Stimulated activated CD4-positive, alpha-beta T cell treated with anti-CD3 and anti-CD28 coated beads, Interleukin-12 subunit alpha, Interleukin-12 subunit beta, amount 100 ng/mL, for 48 hours (primary cell): ENCODE measurements at places on chromosomes 2 and 18.

GRCh38 chr2:239322416-239323086, 78.3 kb downstream of the HDAC4 start:
- no peak for DNase-seq

DNA sequence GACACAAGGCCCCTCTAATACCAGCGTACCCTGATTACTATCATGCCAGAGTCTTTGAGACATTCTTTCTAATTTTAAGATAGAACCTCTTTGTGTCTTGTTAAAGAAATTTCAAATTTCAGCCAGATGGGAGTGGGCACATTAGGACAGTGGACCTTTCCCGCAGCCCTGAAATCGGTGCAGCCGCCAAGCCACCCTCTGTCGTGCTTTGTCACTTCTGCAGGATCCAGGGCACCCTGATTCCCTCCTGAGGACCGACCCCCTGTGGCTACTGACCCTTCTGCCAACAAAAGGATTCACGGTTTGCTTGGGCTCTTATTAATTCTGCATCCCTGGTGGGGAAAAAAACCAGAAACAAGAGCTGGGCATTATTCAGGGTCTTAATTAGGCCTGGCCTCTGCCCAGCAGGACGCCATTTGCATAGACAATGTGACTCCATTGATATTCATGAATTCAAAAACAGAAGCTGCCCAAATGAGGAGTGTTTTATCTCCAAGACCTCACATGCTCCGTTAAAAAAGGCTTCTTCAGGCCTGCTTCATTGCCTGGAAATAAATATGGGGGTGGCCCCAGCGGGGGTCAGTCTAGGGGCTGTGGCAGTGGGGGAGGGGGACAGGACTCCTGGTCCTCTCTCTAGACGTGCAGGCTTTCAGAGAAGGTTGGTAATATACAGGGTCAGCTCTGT, 116.9 kb downstream of the ALPK2 start:
- DNase-seq = no peak

- DNase-seq = no peak
Observed at GRCh38 chr18:52850031-52850560, 510.1 kb downstream of the DCC start.

GRCh38 chr2:45343251-45344017, 267.6 kb downstream of the SRBD1 start:
- DNase-seq = no peak

- no peak for DNase-seq
Observed at GRCh38 chr18:76428396-76429261, 66.4 kb downstream of the ZNF516 start.

DNA sequence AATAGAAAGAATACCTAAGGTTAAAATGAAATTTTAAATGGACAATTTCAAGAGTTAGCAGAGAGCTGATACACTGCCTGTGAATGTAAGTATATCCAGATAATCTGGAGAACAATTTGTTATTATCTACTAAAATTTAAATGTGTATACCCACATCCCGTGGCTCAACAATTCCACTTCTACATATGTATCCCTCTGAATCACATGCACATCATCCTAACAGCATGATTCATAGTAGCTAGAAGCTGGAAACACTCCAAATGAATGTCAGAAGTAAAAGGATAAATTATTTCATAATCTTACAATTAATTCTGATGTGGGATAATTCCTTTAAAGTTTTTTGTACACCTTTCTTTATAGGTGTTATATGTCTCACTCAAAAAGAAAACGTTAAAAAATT, 87.9 kb downstream of the CNTNAP5 start:
- no peak for DNase-seq

DNA sequence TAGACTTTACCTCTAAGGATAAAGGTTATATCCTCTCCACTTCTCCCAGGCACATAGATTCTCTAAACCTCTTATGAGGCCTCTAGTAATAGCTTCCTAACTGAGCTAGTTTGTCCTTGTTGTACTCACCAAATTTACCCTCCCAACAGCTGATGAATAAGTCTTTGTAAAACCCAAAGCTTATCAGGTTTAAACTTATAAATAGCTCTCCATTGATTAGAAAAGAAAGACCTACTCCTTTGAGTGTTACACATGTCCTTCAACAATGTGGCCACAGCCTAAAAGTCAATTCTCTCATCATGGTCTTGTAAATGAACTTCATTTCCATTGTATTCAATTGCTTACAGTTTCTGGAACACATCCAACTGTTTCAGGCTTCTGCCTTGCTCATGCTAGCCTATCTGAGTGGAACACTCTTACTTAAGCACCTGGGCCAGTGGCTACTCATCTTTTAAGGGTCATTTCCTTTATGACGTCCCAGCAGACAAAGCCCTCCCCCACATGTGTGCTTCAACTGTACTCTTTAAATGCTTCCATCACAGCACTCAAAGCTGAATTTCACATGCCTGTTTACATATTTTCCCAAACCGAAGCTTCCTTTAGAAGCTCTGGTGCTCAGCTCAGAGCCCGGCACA, 131.6 kb downstream of the CDH2 start:
- DNase-seq = no peak

DNA sequence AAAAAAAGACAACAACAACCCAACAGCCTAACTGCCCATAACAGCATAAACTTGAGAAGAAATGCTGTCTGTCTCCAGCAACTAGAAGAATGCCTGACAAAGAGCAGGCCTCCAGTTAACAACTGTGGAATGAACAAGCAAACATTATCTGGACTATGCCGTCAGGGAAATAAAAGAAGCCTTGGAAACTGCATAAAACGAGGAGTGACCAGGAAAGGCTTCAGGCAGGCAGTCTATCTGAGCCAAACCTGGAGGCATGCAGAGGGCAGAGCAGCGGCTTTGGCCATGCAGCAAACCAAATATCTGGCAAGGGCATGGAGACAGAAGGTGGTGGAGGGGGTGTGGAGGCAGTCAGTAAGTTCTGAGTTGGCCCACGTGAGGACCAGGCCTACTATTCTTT, 11.1 kb downstream of the HES6 start:
- DNase-seq = no peak

- DNase-seq = no peak
Observed at GRCh38 chr2:27887830-27888229, 2.4 kb downstream of the RBKS start.
